ENCODE measurements at places on chromosomes 16 and 17. TPM values are rescaled to one million over a fixed set of nuclear protein-coding genes. Genes with fewer than 3 reads are reported as not detected.

Gene CD79B
- total RNA-seq = 1.1 TPM

Gene PDF
- total RNA-seq = 11.5 TPM

Gene CDK12
- total RNA-seq = 24.0 TPM

Gene MPHOSPH6
- 28.7 TPM for total RNA-seq

Gene NUP88
- total RNA-seq = 116 TPM

Gene RAB26
- total RNA-seq = 1.3 TPM

Gene FBXO39
- total RNA-seq = 0.56 TPM

Gene VAT1L
- total RNA-seq = 10.3 TPM

Gene C16orf96
- not detected for total RNA-seq

Gene HBA1
- not detected for total RNA-seq

Gene SPEM2
- total RNA-seq = not detected

Gene SLFN12L
- total RNA-seq = not detected
